IPS DF 6.9 (cell line): ENCODE measurements at places on chromosomes 4 and X.

DNA sequence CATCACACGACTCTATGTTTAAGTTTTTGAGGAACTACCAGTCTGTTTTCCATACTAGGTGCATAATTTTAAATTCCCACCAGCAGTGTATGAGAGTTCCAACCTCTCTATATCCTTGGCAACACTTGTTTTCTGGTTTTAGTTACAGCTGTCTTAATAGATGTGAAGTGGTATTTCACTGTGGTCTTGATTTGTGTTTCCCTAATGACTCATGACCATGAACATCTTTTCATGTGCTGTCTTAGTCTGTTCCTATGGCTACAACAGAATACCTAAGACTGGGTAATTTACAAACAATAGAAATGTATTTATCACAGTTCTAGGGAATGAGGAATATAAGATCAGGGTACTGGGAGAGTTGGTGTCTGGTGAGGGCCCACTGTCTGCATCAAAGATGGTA, 51.5 kb upstream of the GPR78 start:
- DNase-seq: no peak
- H3K4me3 ChIP-seq: no peak overlapping the region
- no peaks in the 10 kb centered on the region for H3K27me3 ChIP-seq
- H3K27ac ChIP-seq: no peak overlapping the region

- H3K4me1 ChIP-seq: no peaks in the 10 kb centered on the region
- no peak overlapping the region for H3K27ac ChIP-seq
Measured at GRCh38 chr4:102114118-102114630, 231.1 kb downstream of the SLC39A8 start.

- no peaks in the 10 kb centered on the region for H3K27me3 ChIP-seq
- H3K27ac ChIP-seq: no peak overlapping the region
- H3K4me3 ChIP-seq: no peak overlapping the region
- no peaks in the 10 kb centered on the region for H3K36me3 ChIP-seq
Measured at GRCh38 chr4:183763990-183764754, 105.1 kb downstream of the TRAPPC11 start.

- H3K4me1 ChIP-seq: peaks cover under 1% of the 10 kb centered on the region; the same call in 1 of the 2 replicates
- no peak overlapping the region for H3K27ac ChIP-seq
- H3K4me3 ChIP-seq: no peak overlapping the region
Measured at GRCh38 chr4:3858046-3858730, 92.0 kb downstream of the ADRA2C start.

DNA sequence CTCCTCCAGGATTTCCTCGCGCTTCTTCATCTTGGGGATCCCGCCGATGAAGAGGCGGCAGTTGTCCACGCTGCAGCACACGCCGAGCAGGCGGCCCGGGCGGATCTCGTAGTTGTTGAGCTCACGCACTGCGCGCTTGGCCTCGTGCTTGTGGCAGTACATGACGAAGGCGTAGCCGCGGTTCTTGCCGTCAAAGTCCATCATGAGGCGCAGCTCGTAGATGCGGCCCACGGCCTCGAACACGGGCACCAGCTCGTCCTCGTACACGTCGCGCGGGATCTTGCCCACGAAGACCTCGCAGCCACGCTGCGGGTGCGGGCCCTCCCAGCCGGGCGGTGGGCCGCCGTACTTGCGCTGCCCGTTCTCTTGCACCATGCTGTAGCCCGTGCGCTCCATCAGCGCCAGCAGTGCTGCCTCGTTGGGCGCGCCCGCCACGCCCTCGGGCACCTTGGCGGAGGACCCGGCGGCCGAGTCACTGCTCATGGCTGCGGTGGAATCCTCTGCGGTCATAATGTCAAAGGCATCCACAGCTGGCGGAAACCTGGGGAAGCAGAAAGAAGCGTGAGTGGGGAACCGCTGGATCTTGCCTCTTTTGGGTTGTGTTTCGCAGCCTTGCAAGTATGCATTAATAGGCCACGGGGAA, 103.4 kb downstream of the CHRNA9 start:
- H3K4me1 ChIP-seq: no peaks in the 10 kb centered on the region
- H3K27ac ChIP-seq: no peak overlapping the region
